GM06990 (cell line): ENCODE measurements at places on chromosomes 2 and 18.

DNA sequence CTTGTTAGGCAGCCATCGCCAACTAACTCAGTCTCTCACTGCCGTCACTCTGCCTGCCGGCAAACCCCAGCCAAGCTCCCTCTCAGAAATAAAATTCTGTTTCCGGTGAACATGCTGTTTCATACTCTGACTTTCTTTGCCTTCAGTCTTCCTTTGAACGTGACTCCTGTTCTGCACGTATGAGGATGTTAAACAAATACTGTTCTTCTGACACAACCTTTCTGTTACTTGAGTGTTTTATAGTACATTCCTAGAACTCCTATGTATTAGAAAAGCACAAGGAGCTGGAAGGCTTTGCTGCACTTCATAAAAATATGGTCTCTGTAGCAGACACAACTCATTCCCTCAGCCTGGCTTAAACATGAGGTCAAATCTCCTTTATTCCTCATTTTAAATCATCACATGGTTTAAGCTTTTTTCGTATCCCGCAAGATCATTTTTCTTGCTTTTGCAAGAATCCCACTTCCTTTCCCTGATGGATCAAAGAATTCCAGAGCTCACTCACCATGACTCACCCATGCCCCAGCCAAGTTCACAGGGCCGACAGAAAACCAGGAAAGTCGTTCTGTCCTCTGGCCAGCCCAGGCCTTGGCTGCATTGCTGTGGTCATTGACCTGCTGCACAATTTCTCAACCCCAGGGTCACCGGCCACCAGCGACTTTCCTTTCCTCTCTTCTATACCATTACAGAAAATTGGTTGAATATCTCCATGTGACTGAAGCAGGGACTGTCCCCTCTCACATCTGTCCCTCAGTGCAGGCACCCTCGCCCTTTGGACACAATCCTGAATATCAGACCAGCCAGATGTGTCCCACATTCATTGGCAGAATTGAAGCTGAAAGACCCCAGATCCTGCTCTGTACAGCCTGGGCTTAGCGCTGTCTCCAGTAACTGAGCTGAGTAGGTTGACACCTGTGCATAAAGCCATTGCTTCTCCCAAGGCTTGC, 183.1 kb upstream of the ARL4C start:
- DNase-seq: no peak

- no peak for DNase-seq
These were observed 122.1 kb upstream of the STPG4 start for GRCh38 chr2:47277187-47277586.

GRCh38 chr18:46393230-46393629, 263.8 kb downstream of the LOXHD1 start:
- DNase-seq: no peak

GRCh38 chr2:229714736-229715541, 584 bp upstream of the DNER start:
- DNase-seq: peak; percentile 30

DNA sequence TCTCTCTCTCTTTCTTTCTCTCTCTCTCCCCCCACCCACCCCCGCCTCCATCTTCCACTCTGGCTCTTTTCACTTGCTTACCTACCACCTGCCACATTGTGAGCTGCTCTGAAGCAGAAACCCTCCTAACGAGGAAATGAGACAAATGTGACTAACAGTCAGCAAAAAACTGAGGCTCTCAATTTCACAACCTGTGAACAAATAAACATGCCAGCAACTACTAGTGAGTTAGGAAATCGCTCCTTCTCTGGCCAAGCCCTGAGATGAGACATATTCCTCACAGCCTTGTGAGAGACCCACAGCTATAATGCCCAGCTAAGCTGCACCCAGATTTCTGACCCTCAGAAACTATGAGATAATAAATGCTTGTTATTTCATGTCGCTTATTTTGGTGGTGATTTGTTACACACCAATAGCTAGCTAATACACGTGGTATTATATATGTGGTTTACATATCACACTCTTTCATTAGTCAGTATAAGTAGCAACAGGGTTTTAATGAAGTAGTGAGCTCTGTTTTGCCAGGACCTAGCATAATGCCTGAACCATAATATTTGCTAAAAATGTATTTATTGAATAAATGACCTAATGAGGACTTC, 8.4 kb upstream of the ZNF521 start:
- DNase-seq: no peak

DNA sequence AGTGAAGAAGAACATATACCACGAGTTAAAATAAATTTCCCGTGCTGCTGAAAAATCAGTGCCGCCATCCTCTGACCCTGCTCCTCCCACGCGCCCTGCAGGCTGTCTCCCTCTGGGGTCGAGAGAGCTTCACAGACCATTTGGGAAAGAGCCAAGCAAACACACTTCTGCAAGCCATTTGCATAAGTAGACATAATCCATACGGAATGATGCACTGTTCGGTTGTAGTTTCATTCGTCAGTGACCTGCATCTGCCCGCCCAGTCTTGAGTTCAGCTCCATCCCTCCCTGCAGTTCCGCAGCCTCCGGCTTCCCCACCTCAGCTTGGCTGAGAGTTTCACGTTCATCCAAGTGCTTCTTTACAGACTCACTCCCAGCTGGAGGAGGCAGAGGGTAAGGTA, 69.6 kb downstream of the TRAPPC12 start:
- no peak for DNase-seq

- no peak for DNase-seq
These were observed 232.0 kb downstream of the AGAP1 start for GRCh38 chr2:235725841-235726240.

- no peak for DNase-seq
These were observed 109.7 kb upstream of the FAM136A start for GRCh38 chr2:70411483-70412125.

DNA sequence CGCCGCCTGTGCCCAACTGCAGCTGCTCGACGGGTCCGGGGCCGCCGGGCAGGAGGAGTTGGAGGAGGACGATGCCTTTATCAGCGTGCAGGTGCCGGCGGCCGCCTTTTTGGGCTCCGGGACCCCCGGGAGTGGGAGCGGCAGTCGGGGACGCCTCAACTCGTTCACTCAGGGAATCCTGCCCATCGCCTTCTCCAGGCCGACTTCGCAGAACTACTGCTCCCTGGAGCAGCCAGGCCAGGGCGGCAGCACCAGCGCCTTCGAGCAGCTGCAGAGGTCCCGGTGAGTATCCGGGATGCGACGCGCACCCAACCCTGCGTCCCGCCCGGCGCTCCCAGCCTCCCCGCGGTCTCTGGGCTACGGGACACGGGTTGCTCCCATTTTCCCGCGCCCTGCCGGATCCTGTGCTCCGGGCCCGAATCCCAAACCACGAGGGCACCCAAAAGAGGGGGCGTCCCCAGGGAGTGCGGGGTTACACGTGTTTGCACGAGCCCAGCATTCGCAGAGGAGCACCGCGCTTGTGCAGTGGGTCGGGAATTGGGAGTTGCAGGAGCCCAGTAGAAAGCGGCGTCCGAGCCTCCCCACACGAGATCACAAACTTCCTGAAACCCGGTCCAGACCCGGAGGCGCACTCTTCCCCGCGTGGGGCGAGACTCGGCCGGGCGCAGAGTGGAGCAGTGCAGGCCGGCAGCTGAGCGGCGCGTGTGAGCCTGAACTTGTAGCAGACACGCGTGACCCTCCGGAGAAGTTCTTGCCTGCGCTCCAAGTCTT, 1.2 kb downstream of the CABLES1 start:
- peak; percentile 63 for DNase-seq

DNA sequence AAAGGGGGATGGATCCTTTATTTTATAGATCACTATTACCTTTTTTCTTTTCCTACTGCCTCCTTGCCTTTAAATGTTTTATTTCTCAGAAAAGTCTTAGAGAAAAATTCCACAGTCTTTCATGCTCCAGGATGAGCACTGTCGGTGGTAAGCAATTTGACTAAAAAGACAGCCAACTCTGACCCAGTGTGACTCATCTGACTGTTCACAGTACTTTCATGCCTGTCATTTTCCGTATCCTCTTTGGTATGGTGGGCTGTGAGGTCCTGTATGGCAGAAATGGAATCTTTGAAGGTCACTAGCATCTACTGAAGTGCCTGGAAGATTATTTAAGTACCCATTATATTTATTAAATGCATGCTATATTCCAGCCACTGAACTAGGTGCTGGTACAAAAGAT, 2.1 kb upstream of the RFTN2 start:
- DNase-seq: no peak

DNA sequence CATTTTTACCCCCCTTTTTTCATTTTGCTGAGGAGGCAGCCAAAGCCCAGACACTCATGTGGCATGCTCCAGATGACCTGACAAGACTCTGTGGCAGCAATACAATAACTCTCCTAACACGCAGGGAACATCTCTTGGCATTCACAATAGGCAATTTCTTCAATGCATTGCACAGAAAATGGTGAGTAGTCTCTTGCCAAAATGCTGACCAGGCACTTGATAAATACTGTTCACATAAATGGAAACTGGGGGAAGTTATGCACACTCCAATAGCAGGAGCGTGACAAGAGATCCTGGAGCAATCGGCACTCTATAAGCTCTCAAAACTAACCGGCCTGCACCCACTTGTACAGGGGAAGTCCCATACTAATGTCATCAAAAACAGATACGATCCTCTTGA, 66.3 kb downstream of the NBAS start:
- no peak for DNase-seq

DNA sequence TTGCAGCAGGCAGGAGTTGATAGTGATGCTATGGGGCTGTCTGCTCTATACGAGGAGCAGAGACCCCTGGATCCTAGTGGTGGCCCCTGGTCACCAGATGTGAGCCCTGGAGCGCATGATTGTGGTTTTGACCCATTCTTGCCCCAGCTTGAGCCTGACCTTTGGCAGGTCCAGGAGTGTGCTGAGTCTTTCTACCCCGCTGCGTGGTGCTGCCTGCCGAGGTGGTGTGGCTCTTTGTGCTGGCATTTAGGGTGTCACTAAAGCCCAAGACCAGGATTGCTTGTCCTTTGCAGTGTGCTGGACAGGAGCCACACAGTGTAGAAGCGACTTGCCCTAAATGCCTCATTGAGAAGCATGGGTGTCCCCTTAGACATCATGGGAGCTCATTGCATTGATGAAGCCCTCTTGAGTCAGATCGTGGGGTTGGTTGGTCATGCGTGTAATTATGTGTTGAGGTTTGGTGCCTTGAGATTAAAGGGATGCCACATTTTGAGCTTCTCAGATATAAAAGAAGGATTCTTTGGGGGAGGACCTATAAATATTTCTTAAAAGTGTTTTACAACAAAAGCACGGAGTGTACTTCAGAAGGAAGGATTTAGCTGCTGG, 88.3 kb downstream of the AGAP1 start:
- no peak for DNase-seq
